Stimulated activated CD4-positive, alpha-beta T cell treated with anti-CD3 and anti-CD28 coated beads, Interleukin-2, amount 100 ng/mL, for 4 hours (primary cell): ENCODE measurements at places on chromosomes 16 and 17.

- DNase-seq, result no peak
Measured at GRCh38 chr16:19997734-19998133, 76.0 kb downstream of the GPR139 start.

GRCh38 chr17:4786516-4786915 is 352 bp upstream of the VMO1 start:
- DNase-seq, result no peak

DNA sequence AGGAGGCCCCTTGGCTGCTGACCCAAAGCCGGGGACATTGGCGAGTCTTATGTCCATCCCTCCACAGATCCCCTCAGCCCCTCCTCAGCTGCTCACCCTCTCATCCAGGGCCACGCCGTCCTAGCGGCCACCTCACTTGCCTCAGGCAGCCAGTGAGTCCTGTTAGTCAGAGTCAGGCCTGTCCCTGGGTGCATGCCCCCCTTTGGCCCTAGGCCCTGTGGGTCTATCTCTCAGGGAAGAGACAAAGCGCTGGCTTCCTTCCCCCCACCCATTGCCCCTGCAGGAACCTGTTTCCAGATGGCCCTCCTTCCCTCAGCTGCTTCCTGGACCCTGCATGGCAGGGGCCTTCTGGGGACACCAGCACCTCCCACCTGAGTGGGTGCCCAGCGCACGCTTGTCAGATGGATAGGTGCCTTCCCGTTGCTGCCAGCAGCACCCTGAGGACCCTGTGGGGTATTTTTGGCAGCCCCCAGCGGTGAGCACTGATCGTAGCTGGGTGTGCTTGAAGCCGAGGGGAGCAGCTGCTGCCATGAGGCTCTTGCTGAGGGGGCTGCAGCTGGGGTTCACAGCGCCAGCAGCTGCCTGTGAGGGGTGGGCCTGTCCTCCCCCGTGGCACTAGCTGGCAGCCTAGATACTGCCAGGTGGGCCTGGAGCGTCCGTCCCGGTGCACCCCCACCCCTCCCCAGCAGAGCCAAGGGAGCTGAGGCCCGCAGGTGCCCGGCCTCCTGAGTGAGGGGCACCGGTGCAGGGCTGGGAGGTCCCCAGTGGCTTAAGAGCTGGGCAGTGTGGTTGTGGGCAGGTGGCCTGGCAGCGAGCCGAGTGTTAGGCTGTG is 8.4 kb downstream of the DBNDD1 start:
- no peak for DNase-seq

GRCh38 chr16:50235581-50235980 is 30.8 kb upstream of the ADCY7 start:
- DNase-seq, result no peak

DNA sequence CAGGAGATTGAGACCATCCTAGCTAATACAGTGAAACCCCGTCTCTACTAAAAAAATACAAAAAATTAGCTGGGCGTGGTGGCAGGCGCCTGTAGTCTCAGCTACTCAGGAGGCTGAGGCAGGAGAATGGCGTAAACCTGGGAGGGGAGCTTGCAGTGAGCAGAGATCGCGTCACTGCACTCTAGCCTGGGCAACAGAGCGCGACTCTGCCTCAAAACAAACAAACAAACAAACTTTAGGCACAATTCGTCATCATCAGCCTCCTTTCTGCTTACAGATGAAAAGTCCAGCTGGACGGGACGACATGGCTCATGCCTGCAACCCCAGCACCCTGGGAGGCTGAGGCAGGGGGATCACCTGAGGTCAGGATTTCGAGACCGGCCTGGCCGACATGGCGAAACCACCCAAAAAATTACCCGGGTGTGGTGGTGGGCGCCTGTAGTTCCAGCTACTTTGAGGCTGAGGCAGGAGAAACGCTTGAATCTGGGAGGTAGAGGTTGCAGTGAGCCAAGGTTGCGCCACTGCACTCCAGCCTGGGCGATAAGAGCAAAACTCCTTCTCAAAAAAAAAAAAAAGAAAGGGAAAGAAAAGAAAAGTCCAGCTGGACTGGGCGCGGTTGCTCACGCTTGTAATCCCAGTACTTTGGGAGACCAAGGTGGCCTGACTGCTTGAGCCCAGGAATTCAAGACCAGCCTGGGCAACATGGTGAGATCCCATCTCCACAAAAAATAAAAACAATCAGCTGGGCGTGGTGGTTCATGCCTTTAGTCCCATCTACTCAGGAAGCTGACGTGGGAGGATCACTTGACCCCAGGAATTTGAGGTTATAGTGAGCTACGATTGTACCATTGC is 1.5 kb upstream of the SPIRE2 start:
- DNase-seq, result no peak

DNA sequence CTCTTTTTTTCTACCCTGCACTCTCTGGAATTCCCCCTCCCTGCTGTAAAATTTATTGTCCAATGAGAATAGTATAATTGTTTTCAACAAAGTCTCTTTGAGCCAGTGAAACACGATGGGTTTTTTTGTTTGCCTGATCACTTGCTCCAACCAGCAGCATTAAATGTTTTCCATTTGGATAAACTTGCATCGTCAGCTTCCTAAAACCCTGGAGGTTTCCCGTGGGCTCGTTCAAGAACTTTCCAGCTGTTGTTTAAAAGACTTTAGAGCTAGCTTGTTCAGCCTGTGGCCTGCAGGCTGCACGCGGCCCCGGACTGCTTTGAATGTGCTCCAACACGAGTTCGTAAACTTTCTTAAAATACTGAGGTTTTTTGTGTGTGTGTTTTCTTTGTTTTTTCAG is 14.9 kb downstream of the NAGPA start:
- DNase-seq, result no peak

DNA sequence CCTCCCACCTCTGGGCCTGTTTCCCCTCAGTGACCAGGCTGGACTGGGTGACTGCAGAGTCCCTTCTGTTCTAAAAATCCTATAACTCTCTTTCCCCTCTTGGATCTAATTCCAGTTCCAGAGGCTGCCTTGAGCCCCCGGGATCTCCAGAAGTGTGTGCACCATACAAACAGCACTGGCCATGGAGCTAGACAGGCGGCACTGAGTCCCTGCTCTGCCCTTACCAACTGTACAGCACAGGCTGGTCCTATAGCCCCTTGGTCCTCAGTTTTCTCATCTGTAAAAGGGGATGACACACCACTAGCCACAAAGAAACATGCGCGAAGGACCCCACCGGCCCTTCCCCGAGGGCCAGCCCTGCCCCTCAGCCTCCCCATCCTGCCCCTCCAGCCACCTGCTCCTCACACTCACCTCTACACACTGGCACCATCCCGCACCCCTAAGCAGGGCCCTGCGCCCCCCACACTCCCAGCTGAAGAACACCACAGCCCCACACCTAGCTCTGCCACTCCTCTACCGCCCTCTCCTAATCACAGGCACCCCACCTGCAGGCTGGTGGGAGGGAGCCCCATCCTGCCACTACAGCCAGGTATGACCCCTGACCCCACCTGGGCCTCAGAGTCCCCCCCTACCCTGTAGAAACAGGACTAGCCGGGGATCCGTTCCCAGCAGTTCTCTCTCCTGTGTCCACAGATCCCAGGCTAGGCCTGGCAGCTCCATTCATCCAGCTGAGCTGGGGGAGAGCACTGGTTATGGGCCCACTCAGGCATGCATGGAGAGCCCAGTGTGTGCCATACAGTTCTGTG is 913 bp upstream of the KRT16 start:
- no peak for DNase-seq
